ENCODE measurements at places on chromosomes 6 and 20.

GRCh38 chr20:63507083-63507743 lies 8.3 kb upstream of the EEF1A2 start:
- no peak for DNase-seq

DNA sequence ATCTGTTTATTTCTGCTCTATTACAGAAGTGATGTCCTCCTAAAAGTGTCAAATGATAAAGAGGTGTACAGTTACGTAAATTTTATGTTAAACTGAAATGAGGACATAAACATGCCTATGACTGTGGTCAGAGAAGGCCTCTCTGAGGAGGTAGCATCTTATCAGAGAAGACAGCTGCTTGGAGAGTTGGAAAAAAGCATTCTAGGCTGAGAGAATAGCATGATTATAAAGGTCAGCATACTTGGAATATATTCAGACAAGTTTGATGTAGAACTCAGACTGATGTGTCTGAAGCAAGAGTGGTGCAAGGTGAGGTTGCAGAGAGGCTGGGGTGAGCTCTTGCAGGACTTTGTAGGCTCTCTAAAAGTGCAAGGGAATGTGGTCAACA lies 3.1 kb upstream of the PCNA start:
- no peak for DNase-seq

DNA sequence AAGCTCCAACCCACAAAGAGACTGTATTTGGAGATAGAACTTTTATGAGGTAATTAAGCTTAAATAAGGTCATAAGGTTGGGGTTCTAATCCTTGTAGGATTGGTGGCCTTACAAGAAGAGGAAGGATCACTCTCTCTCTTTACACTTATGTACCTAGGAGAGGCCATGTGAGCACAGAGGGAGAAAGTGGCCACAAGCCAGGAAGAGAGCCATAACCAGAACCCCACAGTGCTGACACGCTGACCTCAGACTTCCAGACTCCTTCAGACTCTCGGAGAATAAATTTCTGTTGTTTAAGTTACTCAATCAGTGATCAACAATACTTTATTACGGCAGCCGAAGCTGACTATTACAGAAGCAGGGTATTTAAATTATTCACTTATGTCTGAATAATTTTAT lies 430.5 kb upstream of the EPHA7 start:
- DNase-seq: no peak

DNA sequence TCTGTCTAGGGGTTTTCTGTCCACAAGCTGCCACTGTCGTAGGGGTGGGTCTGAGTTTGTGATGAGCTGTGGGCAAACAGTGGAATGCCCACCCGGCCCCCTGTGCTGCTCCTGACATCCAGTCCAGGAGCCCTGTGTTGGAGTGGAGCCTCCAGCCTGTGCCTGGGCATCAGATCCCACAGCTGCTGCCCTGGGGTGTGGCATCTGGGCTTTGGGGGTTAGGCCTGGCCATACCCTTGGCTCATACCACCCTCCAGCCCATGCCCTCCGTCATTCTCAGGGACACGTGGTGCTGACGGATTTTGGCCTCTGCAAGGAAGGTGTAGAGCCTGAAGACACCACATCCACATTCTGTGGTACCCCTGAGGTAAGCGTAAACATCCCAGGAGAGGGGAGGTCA lies 12.9 kb downstream of the SGK2 start:
- no peak for DNase-seq

GRCh38 chr6:66655420-66655819 lies 948.4 kb upstream of the EYS start:
- DNase-seq: no peak

DNA sequence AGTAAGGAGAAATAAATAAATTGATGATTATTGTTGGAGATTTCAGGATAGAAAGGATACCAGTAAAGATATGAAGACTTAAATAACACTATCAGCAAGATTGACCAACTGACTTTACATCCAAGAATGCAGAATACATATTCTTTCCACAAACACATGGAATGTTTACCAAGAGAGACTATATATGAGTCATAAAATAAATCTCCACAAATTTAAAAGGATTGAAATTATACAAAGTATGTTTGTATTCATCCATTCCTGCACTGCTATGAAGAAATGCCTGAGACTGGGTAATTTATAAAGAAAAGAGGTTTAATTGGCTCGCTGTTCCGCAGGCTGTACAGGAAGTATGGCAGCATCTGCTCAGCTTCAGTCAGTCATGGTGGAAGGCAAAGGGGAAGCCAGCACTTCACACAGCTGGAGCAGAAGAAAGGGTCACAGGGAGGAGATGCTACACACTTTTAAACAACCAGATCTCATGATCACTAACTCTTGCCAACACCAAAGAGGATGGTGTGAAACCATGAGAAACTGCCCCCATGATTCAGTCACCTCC lies 56.7 kb upstream of the TNFRSF21 start:
- no peak for DNase-seq

DNA sequence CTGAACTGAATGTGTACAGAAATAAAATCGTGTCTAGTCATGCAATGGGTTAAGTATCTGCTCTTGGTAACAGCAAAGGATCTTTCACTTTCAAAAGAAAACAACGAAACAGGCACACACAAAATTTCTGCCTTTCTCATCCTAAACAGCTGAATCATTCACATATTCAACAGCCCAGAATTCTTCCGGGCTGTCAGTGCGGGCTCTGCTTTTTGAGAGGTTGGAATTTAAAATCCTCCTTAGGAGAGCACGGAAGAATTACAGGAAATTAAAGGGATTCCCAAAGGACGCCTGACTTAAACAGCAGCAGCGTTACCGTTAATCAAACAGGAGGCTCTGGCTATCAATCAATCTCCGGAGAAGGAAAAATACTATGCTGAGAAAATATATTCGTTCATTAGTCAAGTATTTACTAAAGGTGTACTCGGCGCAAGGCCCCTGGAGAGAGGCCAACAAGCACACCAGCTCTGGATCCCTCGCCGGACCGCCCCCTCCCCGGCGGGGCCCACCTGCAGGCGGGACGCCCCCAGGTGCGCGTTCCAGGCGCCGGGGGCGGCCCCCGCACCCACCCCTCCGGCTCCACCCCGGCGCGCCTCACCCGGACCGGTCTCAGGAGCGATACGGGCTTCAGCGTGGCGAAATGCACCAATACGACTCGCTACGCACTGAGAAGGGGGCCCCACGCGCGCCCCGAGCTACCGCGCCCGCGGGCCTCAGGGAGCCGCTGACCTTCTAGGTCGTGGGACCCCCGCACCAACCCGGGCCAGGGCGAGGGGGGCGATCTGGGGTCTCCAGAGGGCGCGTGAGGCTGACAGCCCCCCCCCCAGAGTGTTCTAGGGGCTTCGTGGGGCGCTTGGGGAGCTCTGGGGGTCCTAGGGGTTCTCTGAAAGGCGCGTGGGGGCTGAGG lies 1.0 kb downstream of the NAPB start:
- no peak for DNase-seq

DNA sequence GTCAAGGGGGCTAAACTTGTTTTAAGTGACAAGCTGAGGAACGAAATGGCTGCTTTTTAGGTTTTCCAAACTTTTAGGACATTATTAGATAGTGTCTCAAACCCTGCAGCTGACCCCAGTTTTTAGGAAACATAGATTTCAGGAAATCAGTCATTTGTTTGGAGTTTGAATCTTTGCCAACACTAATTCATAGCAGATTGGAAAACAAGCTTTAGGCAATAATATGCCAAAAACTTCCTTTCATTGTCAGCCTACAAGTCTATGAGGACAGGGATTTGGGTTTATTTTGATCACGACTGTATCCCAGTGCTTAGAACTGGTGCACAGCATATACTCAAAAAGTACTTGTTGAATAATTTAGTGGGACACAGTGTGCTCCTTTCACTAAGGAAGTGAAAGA lies 123.2 kb downstream of the TINAG start:
- no peak for DNase-seq

DNA sequence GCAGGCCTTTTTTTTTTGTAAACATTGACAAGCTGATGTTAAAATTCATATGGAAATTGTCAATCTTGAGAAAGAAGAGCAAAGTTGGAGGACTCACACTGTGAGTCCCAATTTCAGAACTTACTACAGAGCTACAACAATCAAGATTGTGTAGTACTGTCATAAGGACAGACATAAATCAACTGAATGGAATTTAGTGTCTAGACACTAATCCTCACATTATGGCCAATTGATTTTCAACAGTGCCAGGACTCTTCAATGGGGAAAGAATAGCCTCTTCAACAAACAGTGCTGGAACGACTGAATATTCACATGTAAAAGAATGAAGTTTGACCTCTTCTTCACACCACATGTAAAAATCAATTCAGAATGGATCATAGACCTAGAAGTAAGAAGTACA lies 60.8 kb downstream of the TGM2 start:
- DNase-seq: no peak

GRCh38 chr20:1491281-1491840 lies at the start of gene SIRPB2:
SIRPB2 (minus strand) TSS chr20:1491420; CDS start chr20:1491359, 61 bp downstream.
- no peak for DNase-seq

DNA sequence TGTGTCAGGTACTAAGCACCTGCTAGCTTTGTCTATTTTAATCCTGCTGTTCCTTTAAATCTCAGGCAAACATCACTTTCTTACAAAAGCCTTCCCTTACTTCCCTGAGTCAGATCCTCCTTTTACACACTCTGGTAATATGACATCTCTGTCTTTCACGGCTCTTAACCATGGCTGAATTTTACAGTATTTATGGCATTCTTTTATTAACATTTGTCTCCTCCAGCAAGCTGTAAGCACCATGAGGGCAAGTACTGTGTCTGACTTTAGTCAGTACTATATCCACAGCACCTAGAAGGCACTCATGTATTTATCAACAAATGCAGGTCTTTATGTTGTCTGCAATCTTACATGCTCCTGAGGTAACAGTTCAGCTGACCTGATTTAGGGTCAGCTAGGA lies 33.7 kb upstream of the HBS1L start:
- DNase-seq: no peak

DNA sequence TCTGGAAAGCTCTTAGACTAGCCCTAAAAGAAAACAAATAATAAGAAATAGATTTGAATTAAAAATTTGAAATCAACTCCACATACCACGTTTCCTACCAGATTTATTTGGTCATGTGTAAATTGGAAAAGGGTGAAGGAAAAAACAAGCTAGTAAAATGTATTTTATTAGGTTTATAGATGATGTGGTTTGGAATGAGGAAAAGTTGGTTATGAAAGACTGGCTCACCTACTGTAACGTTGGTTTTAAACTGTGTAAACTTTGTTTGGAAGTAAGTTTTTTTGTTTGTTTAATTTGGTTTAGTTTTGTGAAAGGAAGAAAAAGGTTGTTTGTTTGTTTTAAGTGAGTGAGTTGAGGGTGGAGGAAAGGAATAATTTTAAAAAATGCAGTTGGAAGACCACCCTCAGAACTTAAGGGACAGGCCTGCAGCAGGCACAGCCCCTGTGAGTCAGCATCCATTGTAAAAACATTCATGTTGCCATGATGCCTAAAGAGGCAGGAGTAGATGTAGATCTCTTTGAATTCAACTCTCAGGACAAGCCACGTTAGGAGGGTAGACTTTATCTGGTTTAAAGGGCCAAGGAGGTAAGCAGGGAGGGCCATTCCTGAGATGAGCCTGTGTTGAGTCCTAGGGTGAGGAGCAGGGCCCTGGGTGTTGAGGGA lies 93.7 kb upstream of the SCGN start:
- DNase-seq: no peak

DNA sequence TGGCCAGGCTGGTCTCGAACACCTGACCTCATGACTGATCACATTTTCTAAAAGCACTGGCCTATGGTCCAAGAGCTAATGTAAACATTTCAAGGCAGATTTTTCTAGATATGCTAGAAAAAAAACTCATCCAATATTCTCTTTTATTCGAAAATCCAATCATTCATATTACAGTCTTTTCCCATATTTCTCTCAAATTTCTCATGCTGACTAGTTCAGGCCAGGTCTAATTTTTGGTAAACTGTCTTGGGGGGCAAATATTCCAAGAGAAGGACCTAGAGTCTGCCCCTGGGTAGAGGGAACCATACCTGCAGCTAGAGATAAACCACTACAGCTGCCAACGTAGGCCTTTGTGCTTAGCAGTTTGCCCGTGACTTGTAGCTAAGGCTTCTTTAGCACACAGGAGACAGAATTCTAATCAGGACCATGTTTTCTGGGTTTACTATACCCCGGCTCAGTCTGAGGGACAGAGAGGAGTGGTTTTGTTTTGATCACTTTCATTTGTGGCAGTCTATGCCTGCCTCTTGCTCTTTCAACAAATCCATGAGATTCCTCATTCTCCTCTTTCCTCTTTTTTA lies 71.8 kb upstream of the CITED2 start:
- no peak for DNase-seq

- DNase-seq: no peak
Measured at GRCh38 chr6:168195712-168196111, 116.7 kb upstream of the FRMD1 start.

GRCh38 chr6:170445487-170445886 lies 107.6 kb downstream of the PSMB1 start:
- DNase-seq: no peak

DNA sequence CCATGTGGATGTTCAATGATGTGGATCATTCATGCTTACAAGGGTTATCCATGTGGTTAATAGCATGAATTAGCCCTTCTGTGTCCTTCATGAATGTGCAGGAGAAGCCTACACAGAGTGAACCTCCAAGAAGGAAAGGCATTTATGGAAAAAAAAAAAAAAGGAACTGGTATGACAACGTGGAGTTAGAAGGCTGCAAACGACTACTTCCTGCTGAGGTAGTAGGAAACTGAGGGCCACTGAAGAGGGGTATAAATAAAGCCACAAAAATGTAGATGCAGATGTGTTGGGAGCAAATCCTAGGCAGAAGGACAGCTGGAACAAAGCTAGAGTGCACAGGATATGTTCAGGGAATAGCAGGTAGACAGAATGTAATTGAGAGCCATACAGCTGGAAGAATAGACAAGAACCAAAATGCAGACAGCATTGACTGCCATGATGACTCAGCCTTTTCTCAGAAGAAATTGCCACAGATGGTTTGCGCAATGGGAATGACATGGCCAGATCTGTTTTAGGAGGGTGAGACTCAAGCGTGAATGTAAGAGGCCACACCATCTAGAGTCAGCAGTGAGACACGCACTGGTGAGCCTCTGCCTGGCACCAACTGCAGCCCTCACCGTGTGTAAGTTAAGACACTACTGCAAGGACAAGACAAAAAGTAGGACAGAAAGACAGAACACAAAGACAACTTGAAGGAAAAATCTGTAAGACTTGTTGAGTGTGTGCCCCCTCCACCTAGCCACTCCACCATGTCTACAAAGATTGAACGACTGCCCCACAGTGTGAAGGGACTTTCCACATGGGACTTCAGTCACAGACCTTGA lies 79.8 kb downstream of the KIF13A start:
- no peak for DNase-seq

GRCh38 chr6:109939654-109940053 lies 38.5 kb upstream of the GPR6 start:
- no peak for DNase-seq

GRCh38 chr20:13331536-13331935 lies 110.5 kb downstream of the ISM1 start:
- no peak for DNase-seq

Data from NCI-H524 treated with DMSO at 0.1 percent for 48 hours (cell line).